ENCODE measurements at places on chromosomes 3 and 15.
A peak's percentile ranks its signal among the peaks of the same experiment; 100 is the strongest.

DNA sequence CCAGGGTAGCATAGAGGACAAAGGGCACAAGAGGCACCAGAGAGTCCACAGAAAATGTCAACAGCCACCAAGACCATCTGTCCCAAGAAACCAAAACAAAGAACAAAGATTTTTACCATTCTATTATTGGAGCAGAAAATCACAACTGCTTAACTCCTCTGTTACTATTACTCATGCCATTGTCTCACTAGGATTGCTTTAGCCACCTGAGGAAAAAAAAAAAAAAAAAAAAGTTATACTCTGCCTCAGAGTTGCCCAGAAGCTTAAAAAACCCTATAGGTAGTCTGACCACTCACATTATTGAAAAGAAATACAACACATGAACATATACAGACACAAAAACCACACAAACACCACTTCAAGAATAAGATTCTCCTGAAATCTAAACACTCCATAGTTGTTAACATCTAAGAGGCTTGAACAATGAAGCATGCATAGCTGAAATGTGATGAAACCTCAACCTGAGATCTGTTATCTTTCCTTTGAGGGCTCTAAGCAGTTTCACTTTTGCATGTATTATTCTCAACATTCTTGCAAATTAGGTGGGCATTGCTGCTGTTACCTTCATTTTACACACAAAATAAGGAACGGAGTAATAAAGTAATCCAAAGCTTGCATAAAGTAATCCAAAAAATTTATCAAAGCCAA lies 85.4 kb downstream of the IGSF11 start:
- peak; percentile 31 for DNase-seq

DNA sequence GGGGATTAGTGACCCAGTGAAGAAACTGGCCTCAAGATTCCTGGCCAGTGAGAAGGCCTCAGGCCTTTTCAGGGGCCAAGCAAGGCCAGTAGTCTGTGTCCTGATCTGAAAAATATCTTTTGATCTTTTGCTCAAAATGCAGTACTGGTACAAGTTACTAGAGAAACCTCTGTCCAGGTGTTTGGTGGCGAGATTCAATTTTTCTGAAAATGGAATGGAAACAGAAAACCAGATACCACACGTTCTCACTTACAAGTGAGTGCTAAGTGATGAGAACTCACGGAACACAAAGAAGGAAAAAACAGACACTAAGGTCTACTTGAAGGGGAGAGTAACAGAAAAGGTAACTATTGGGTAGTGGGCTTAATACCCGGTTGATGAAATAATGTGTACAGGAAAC lies 463.4 kb downstream of the ZIC1 start:
- DNase-seq, result no peak

GRCh38 chr15:90037961-90038631 lies 37.0 kb downstream of the ZNF710 start:
- peak; percentile 89 for DNase-seq

- DNase-seq, result no peak
Observed at GRCh38 chr3:71168880-71169411, 414.6 kb downstream of the FOXP1 start.

- no peak for DNase-seq
Observed at GRCh38 chr3:62884096-62884870, 9.1 kb upstream of the CADPS start.

- no peak for DNase-seq
Observed at GRCh38 chr15:30985081-30985531, 6.3 kb downstream of the MTMR10 start.

GRCh38 chr3:180048840-180049239 lies 12.1 kb upstream of the PEX5L start:
- no peak for DNase-seq

DNA sequence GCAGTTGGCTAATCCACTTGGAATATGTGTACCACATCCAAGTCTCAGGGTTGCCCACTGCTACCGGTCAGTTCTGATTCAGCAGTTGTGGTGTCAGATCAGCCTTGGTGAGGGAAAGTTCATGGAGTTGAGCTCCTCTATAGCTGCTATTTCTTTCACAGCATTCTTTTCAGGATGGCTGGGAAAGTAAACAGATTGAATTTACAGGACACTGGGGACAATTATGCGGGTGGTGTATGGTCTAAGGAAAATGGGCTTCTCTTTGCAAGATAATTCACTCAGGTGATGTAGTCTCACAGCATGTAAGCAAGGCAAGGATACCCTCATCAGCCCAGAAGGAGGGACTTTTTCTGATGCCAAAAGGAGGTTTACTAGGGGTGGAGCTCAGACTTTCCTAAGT lies 249.9 kb downstream of the DOCK3 start:
- no peak for DNase-seq

GRCh38 chr15:48796930-48797329 lies 13.9 kb downstream of the CEP152 start:
- no peak for DNase-seq

GRCh38 chr3:125219261-125219701 lies 6.7 kb upstream of the SLC12A8 start:
- no peak for DNase-seq

DNA sequence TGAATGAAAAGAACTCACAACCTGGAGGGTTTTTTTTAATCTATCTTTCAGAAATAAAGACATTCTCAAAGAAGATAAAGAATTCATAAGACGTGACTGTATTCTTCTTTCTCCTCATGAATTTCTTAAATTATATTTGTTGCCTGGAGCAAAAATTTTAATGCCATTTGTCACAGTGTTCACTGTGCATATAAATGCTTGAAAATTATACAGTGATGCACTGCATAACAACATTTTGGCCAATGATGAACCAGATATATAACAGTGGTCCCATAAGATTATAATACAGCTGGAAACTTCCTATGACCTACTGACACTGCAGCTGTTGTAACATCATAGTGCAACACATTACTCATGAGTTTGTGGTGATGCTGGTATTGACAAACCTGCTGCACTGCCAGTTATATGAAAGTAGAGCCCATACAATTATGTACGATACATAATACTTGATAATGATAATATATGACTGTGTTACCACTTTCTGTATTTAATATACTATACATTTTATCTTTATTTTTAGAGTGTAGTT lies 67.3 kb downstream of the P2RY1 start:
- DNase-seq, result no peak
